Brain microvascular endothelial cell (primary cell): ENCODE measurements at places on chromosomes 5 and 9.

DNA sequence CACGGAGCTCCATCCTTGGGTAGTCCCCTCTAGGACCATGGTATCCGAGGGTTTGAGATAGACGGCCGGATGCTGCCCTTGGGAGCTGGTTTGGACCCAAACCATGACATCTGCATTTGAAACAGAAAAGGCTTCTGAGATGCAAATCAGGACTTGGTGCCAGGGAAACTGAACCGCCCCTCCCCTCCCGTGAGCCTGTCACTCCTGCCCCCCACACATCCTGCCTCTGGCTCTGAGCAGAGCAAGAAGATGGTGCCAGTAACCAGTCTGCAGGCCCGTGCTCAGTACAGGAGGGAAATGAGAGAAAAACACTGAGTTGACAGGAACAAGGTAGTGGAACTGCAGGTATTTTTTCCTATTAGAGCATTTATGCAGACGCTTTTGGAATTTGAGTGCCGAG, 18.6 kb downstream of the ARPC5L start:
- no peak for DNase-seq

DNA sequence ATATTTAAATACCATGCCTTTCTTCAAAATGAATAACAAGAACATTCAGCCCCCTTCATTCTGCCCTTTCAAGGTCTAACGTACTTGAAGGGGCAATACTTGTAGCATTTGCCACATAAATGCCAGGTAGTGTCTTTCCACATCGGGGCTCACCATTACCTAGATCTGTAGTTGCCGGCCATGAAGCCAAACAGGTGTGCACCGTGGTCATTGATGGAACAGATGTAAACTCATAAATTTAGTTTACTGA, 193.0 kb downstream of the CD180 start:
- DNase-seq, result no peak

- DNase-seq, result no peak
Measured at GRCh38 chr5:74051076-74051475, 425.1 kb downstream of the ARHGEF28 start.

GRCh38 chr9:89477384-89477783, 20.5 kb downstream of the SEMA4D start:
- no peak for DNase-seq

GRCh38 chr9:130952065-130952762, 13.2 kb upstream of the FIBCD1 start:
- DNase-seq, result no peak
